ENCODE measurements at places on chromosomes 16 and 17. TPM values are rescaled to one million over a fixed set of nuclear protein-coding genes. Genes with fewer than 3 reads are reported as not detected.
A peak's percentile ranks its signal among the peaks of the same experiment; 100 is the strongest.

- H3K4me3 ChIP-seq = no peak overlapping the region
- no peaks in the 10 kb centered on the region for H3K36me3 ChIP-seq
- H3K27ac ChIP-seq = no peak overlapping the region
- no peaks in the 10 kb centered on the region for H3K27me3 ChIP-seq
- no peaks in the 10 kb centered on the region for H3K4me1 ChIP-seq
- DNase-seq = no peak
Measured at GRCh38 chr16:66103211-66103610, 263.3 kb upstream of the CDH5 start.

- no peaks in the 10 kb centered on the region for H3K36me3 ChIP-seq
- no peak for DNase-seq
- H3K27ac ChIP-seq = no peak overlapping the region
- no peak overlapping the region for H3K4me3 ChIP-seq
Measured at GRCh38 chr17:12909046-12909445, 108.8 kb downstream of the ELAC2 start.

- H3K4me3 ChIP-seq = no peak overlapping the region
- H3K27me3 ChIP-seq = no peaks in the 10 kb centered on the region
- DNase-seq = peak; percentile 59
- peak overlapping the region; percentile 62 for H3K27ac ChIP-seq
Measured at GRCh38 chr17:31068291-31068690, 26.5 kb upstream of the NF1 start.

DNA sequence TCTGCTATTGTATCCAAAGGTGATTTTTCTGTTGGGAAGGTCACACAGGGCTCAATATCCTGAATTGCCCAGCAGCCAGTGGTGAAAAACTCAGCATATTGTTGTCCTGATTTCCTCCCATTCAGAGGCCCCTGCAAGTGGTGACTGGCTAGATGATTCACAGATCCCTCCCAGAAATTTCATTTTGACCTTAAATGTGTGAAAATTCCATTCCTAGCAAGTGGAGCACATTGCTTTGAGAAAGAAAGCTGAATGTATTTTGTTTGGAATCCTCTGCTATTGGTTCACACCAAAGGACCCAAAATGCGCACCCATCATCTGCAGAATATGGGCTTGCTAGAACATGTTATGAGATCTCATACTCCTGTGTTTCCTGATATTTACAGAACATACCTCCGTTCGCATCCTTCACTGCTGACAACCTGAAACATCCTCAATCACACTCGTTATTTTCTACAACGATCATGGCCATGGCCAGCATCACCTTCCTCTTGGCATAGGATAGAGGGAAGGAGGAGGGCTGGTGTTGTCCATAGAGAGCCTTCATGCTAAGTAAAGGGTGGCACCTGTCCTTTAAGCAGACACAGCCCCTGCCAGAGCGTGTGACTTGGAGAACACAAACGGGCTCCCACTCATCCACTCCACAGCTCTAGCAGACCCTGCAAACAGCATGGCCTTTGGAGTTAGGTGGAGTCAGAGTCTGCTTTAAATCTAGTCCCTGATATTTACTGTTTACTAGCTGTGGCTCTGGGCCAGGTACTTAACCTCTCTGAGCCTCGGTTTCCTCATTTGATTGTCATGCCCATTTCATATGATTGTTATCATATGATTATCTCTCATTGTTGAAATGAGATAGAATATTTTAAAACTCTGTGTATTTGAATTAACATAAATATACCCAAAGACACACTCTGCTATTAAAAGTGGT is 30.4 kb upstream of the NFAT5 start:
- no peak overlapping the region for H3K27ac ChIP-seq
- H3K4me3 ChIP-seq = no peak overlapping the region
- no peaks in the 10 kb centered on the region for H3K27me3 ChIP-seq
- peaks cover 5% of the 10 kb centered on the region for H3K4me1 ChIP-seq
- no peak for DNase-seq

DNA sequence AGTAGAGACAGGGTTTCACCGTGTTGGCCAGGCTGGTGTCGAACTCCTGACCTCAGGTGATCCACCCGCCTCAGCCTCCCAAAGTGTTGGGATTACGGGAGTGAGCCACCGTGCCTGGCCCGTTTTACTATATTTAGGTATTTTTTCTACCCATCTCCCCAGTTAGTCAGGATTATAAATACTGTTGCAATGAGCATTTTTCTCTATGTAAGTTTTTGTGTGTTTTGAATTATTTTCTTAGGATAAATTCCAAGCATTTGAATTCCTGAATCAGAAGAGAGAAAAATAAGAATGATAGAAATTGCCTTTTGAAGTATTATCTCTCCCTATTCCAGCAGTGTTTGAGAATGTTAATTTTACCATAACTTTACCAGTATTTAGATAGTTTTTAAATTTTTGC is 36.6 kb downstream of the KIAA0513 start:
- no peak overlapping the region for H3K4me3 ChIP-seq
- no peak for DNase-seq
- no peaks in the 10 kb centered on the region for H3K27me3 ChIP-seq

DNA sequence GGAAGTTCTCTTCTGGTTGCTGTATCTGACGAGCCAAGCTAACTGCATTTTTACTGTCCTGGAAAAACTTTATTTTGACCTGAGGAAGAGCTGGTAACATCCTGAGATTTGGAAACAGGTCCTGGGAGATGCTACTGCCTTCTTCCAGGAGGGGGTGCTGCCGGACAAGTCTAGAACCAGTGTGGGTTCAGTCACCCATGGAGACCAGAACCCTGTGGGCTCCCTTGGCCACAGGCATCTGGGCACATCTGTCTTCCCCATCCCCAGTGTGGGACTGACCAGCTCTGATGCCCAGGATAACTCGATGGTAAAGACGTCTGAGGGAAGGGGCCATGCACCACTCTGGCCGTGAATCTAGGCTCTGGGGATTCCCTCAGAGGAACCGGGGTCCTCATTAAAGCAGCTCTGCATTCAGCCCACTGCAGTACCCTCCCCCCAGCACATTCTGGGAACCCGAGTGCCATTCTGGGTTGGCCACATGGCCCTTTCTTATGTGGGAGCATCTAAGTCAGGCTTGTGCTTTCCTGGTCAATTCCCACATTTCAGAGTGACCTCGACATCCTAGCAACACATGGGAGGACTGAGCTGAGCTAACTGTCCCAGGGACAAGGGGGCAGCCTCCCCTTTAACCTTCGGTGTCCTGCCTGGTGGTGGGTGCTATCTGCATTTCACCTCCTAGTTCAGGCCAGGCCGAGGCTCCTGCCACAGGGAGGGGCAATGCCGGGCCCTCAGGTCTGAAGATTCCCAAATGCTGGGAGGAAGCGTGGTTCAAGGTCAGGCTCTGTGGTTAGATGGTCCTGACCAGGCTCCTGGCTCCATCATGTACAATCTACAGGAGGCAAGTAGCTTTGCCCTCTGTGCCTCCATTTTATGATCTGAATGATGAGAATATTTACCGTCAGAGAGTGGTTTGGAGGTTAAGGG is 6.4 kb downstream of the C16orf86 start:
- peak; percentile 74 for DNase-seq
- H3K4me1 ChIP-seq = no peaks in the 10 kb centered on the region
- H3K36me3 ChIP-seq = no peaks in the 10 kb centered on the region
- H3K27ac ChIP-seq = peak overlapping the region; percentile 69

DNA sequence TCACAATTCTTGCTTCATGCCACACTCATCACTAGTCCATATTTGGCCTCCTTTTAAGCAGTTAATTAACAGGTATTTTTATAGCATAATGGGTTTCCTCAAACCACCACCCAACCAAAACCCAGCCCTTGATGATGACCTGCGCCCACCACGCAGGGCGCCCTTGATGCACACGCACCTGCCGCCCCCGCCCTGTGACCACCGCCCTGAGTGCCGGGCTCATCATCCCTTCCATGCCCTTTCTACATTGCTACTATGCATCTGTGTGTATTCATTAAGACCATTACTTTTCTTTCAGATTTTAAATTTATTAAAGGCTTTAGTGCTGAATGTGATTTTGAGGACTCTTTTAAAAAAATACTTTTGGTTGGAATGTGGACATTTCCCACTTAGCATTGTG is 204.8 kb upstream of the CHMP6 start:
- H3K4me3 ChIP-seq = no peak overlapping the region
- no peaks in the 10 kb centered on the region for H3K27me3 ChIP-seq
- no peak overlapping the region for H3K27ac ChIP-seq
- no peaks in the 10 kb centered on the region for H3K4me1 ChIP-seq
- no peak for DNase-seq

GRCh38 chr16:28823291-28823872 is 583 bp downstream of the ATXN2L start:
- H3K27ac ChIP-seq = peak overlapping the region; percentile 96
- no peaks in the 10 kb centered on the region for H3K27me3 ChIP-seq
- DNase-seq = no peak
- peak overlapping the region; percentile 99 for H3K4me3 ChIP-seq

The HOXB4 gene
- polyA plus RNA-seq = 0.27 TPM

The BLMH gene
- 10.5 TPM for polyA plus RNA-seq

Data from small intestine (tissue), 16 donors.